ENCODE measurements at places on chromosomes 7 and 10.
A peak's percentile ranks its signal among the peaks of the same experiment; 100 is the strongest.

- no peak for DNase-seq
Measured at GRCh38 chr7:36372156-36372555, 17.5 kb upstream of the ANLN start.

DNA sequence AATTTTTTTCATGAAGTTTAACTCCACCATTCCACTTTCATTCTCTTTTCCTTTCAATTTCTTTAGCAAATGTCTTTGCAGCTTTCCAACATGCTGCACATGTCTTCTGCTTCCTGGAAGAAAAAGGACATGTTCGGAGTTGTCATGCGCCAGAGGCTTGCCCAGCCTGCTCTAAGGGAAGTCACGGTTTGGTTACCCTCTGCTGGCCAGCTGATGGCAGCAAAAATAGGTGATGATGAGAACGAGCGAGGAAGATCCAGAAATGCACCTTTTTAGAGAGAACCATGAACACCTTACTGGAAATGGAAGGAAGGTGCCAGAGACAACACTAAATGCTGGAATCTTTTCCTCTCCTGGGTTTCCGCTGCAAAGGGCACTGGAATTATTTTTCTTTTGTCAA, 4.9 kb upstream of the ZSCAN21 start:
- DNase-seq: peak; percentile 68

DNA sequence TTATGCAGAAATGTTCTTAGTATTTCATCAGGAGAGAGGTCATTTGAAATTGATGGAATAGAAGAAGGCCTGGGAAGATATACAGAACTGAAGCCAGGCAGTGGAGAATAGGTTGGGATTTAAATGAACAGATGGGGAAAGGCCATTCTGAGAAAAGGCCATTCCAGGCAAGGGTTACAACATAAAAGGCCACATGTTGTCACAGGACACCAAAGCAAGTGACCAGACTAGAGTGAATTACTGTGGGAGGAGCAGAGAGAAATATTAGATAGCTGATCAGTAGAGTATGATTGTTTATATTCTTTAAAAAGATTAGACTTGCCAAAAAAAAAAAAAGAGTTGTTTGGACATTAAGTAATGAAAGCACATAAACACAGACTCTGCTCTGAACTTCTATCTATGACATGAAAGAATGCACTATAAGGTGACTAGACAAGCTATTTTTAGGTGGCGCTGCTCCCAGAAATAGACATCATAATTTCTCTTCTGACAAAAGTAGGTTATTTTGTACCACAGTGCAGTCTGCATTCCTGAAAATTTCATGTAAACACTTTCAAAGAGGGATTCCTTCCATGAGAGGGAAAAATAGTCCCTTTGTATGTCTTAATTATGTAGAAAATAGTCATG, 55.2 kb upstream of the DKK1 start:
- DNase-seq: no peak

DNA sequence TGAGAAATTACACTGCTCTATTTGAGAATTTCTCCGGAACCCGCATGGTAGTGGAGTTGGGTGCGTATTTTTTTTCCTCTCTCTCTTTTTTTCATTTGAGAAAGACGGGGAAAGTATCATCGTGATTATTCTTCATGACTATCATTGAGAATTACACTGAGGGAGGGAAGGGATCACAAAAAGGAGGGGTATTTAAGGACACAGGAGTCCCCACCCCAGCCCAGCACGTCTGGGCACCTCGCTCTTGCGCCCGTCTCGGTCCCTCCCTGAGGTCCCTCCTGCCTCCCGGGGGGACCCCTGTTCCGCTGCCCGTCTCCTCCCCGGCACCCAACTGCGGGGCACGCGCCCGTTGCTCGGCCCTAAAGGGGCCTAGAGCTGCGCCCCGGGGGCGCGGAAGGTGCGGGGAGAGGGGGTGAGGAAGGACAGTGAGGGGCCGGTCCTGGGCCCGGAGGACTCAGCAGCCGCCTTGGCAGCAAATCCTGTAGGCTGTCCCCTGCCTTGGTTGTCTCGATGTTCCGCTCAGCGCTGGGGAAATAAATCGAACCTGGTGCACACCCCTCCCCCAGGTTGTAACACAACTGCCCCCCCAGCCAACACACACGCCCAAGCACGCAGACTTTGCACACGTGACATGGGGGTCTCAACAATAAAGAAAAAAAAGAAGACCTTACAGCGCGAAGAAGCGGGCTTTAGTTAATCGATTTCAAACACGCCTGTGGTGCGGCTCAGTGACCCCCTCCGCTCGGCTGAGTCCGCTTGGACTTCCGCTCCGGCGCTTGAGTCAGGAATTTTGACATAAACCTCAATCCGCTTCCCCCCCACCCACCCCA, 18.6 kb upstream of the GATA3 start:
- no peak for DNase-seq
